ENCODE measurements at places on chromosomes 7 and 10.
A peak's percentile ranks its signal among the peaks of the same experiment; 100 is the strongest.

DNA sequence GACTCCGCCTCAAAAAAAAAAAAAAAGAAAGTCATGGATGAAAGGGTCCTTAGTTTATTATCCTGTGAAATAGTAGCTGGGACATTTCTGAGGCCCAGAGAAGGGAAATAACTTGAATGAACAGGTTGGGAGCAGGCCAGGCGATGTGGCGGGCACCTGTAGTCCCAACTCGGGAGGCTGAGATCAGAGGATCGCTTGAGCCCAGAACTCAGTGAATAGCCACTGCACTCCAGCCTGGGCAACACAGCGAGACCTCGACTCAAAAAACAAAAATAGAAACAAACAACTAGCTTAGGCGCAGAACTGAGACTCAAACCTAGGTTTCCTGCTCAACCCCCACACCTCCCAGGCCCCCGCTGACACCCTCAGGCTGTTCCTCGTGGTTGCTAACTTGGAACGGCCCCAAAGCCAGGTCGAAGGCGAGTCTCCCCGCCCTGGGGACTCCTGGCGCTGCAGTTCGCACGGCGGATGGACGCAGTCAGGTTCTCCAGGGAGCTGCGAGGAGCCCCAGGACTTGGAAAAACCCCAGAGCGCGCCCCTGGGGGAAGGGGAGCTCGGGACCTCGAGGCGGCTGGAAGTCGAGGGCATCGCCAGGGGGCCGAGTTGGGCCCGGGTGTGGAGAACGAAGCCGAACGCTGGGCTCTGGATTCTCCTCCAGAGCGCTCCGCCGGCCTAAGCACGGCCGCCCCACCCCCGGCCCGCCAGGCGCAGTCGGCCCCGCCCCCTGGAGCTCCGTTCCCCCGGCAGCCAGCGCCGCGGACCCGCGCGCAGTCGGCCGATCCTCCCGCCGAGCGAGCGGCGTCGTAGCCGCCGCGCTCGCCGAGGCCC is at the start of gene STOX1:
STOX1 (plus strand) TSS at position 768 of the 828 bp plus-strand sequence. CDS start 93 bp downstream, outside the sequence.
- peak; percentile 89 for DNase-seq

GRCh38 chr7:116500078-116500853 is 728 bp downstream of the CAV2 start:
- peak; percentile 36 for DNase-seq

DNA sequence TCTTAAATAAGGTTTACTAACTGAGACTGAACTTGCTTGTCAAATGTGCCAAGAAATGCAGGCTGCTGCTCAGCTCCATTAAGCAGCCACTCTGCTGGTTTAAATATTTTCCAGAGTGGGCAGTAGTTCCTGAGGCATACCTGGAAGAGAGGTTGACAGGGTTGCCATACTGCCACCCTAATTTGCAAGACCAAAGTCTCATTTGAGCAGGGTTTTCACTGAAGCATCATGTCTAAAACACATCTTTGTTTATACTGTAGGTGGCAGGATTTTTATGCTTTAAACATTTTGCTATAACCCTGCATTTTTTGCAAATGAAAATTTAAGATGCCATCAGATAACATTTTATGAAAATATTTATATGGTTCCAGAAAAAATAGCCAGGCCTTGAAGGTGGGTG is 618.0 kb upstream of the LRRTM3 start:
- no peak for DNase-seq

GRCh38 chr10:68578974-68579373 is 18.8 kb downstream of the TET1 start:
- DNase-seq, result no peak

DNA sequence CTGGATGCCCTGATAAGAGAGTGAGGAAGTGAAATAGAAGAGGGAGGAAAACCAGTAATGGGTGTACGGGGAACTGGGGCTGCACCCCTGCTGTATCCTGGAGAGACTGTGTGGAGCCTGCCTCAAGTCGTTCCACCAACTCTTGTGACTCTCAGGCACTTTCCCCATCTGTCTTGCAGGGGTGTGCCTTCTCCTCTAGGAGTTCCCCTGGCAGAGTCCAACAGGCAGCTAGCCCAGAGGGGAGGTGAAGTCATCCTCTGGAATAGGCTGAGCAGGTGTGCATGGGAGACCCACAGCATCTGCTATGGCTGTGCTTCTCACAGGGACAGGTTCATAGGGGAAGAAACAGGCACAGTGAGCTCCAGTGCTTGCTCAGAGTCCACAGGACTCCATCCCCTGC is 46.8 kb downstream of the WIPF3 start:
- DNase-seq, result no peak

DNA sequence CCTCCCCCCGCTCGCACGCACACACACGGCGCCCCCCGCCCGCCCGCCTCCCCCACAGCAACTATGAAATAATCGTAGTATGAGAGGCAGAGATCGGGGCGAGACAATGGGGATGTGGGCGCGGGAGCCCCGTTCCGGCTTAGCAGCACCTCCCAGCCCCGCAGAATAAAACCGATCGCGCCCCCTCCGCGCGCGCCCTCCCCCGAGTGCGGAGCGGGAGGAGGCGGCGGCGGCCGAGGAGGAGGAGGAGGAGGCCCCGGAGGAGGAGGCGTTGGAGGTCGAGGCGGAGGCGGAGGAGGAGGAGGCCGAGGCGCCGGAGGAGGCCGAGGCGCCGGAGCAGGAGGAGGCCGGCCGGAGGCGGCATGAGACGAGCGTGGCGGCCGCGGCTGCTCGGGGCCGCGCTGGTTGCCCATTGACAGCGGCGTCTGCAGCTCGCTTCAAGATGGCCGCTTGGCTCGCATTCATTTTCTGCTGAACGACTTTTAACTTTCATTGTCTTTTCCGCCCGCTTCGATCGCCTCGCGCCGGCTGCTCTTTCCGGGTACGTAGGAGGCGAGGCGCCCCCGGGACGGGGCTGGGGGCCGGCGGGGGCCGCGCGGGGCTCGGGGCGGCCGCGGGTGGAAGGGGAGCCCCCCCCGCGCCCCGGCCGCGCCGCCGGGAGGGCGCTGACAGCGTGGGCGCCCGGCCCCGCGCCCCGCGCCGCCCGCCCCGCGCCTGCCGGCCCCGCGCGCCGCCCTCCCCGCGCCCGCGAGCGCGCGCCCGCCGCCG is 441 bp downstream of the BMI1 start:
- peak; percentile 58 for DNase-seq

DNA sequence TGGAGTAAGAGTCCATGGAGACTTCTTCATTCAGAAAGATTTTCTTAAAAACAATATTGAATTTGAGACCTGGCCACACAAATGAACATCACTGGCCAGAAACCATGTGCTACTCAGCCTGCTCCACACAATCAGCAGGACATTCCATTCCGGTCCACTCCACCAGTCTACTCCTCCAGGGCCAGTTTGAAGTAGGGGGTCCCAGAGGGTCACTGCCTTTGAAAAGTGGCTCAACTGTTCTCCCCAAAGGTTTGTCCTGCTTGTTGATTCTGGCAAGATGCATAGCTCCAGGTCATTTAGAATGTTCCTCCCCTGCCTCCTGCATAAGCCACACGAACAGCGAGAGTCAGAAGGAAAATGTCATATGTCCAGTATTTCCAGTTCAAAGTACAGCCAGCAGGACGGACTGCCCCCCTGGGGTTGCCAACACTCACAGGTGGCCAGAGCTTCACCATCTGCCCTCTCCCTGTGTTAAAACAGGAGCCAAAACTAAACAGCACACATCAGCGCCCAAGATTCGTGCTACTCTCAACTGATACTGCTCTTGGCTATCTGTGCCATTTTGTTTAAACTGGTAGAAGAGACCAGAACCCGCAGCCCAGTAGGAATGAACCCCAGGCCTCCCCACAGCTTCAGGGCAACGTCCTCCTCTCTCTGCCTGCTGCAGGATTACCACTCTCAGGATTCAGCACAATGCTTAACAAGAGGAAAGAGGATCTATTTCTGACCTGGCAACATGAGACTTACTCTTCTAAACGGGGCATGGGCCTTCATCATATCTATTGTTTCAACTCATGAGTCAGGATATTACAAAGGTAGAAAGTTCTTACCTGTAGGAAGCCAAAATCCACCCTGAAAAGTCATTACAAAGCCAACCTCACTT is 11.3 kb downstream of the GRB10 start:
- DNase-seq, result no peak

DNA sequence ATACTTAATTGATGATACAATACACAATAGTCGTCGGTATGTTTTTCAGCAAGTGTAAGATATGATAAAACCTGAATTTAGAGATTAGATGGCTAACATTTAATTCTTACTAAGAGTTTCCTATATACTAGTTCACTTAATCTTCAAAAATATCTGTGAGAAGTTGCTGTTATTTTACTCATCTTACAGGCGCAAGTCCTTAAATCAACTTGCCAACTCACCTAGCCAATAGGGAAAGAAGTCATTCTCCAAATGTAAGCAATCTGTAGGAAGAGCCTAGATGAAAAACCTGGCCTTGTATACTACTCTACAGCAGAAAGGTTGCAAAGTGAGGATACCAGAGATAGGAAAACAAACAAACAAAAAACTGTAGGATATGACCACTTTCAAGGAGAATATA is 10.6 kb downstream of the CD36 start:
- DNase-seq, result no peak

- DNase-seq, result peak; percentile 83
These were observed 11.0 kb downstream of the GHRHR start for GRCh38 chr7:30974605-30975255.

DNA sequence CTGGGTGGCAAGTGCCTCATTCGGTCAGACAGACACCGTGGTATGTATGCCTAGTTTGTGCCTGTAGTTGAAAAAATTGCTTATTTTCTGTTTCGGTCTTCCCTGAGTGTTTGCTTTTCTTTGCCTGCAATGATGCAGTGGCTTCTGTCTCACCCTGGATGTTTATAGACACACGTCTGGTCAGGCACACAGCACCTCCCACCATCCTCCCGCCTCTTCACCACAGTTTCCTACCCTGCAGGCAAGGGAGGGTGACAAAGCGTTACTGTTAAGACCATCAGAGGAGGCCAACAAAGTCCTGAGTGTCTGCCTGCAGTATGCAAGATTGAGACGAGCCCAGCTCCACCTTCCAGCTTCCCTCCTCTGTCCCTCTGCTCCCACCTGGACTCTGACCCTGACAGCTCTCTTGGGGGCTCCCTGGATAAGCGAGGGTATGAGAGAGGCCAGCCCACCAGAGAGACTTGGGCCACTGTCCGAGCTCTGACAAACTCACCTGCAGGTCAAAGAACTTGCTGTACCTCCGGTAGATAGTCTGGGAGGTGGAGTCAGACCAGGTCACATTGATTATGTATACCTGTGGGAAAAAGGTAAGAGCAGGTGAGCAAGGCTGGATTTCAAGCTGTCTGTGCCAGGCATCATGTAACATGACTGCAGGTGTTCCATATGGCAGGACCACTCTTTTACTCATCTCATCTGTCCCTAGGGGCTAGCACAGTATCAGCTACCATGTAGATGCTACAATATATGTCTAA is 54.4 kb downstream of the SH3PXD2A start:
- DNase-seq, result no peak
